ENCODE measurements at places on chromosomes 16 and 17.
A peak's percentile ranks its signal among the peaks of the same experiment; 100 is the strongest.

- H3K4me3 ChIP-seq = no peak overlapping the region
- peaks cover 5% of the 10 kb centered on the region for H3K4me1 ChIP-seq
- no peaks in the 10 kb centered on the region for H3K36me3 ChIP-seq
- H3K27me3 ChIP-seq = peaks cover 47% of the 10 kb centered on the region
- no peak overlapping the region for H3K27ac ChIP-seq
Observed at GRCh38 chr17:77696151-77696720, 262.3 kb upstream of the TNRC6C start.

- H3K36me3 ChIP-seq = peaks cover 89% of the 10 kb centered on the region
- H3K27ac ChIP-seq = no peak overlapping the region
- peaks cover 58% of the 10 kb centered on the region for H3K4me1 ChIP-seq
- H3K4me3 ChIP-seq = no peak overlapping the region
Observed at GRCh38 chr17:16945136-16945482, 26.8 kb downstream of the TNFRSF13B start.

DNA sequence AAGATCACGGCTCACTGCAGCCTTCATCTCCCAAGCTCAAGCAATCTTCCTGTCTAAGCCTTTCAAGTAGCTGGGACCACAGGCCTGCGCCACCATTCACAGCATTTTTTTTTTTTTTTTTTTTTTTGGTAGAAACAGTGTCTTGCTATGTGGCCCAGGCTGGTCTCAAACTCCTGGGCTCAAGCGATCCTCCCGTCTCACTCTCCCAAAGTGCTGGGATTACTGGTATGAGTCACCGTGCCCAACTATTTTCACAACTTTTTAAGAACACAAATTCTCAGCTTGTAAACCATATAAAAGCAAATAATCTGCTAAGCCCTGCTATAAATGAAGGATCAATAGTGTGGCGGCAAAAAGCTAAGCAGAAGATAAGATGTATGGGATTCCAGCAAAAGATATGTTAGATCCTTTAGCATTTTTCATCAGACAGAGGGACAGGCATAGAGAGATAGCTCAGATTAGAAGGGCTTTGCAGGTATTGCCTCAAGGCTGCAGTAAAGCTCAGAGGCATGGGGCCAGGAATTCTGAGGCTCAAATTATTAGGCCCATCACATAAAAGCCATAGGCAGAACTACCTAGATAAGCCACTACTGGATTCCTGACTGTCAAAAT is 55.1 kb downstream of the EMP2 start:
- H3K4me3 ChIP-seq = no peak overlapping the region
- H3K4me1 ChIP-seq = peaks cover 4% of the 10 kb centered on the region
- no peak overlapping the region for H3K27ac ChIP-seq

DNA sequence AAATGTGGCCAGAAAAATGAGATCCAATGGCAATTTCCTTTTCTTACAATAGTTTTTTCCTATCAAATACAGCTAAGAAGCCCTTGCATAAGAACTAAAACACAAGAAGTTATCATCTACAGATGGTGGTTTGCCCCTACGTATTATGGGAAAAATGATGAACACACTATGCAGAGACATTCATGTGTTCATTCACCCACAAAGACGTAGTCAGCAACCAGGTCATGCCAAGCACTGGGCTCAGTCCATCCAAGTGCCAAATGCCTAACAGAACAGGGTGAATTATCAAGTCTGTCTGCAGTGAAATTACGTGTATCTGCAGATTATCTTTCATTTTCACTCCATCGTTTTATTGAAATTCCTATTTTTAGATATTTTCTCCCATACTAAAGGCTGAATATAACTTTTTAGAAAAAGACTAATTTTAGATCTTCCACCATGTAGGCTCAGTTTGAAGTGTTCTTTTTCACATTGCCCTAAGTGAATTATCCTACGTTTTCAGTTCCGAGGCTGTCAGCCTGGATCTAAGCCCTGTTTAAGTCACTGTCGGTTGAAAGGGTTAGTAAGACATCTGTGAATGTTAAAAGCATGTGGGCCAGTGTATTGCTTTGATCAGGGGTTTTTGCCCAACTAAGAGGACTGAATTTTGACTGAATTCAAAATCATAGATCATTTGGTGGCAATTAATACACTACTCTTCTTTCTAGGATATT is 78.1 kb upstream of the DHX40 start:
- H3K36me3 ChIP-seq = no peaks in the 10 kb centered on the region
- H3K4me1 ChIP-seq = no peaks in the 10 kb centered on the region
- H3K4me3 ChIP-seq = no peak overlapping the region
- no peak overlapping the region for H3K27ac ChIP-seq

- no peak overlapping the region for H3K4me3 ChIP-seq
- peaks cover 39% of the 10 kb centered on the region for H3K4me1 ChIP-seq
- no peak for DNase-seq
- H3K27me3 ChIP-seq = no peaks in the 10 kb centered on the region
- peak overlapping the region; percentile 32 for H3K27ac ChIP-seq
Observed at GRCh38 chr17:35804658-35805192, 4.6 kb upstream of the TAF15 start.

DNA sequence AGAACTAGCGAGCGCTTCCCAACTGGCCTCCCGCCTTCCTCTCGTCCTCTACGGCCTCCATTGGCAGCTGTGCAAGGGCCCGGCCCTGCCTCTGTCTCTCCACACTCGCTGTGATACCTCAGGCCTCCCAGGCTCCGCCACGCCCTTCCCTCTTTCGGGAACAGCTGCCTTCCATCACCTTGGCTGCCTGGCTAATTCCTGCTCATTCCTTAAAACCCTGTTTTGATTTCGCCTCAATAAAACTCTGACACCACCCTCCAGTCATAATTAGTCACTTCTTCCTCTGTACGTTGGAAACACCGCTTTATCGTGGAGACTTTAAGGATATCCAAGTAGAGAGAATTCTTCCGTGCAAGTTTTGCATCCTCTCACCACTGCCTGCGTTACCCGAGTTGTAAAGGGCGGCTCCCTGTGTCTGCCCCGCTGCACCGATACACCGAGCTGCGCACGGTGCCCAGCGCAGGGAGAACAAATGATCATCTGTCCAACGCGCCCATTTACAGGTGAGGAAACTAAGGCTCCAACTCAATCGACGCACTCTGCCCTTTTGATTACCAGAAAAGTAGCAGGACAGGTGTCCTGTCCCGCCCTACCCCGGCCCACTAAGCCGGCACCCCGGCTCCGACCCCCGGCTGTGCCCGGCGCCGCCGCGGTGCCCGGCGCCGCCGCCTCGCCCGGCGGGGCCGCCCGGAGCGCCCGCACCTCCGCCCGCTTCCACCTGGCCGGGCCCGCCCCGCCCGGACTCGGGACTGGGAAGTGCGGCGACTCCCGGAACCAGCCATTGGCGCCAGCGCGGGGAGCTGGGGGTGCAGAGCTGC is 139.7 kb downstream of the SEC14L1 start:
- H3K27me3 ChIP-seq = peaks cover 4% of the 10 kb centered on the region
- peak overlapping the region; percentile 79 for H3K27ac ChIP-seq
- DNase-seq = no peak
- H3K4me3 ChIP-seq = peak overlapping the region; percentile 81

- H3K27ac ChIP-seq = no peak overlapping the region
- H3K4me3 ChIP-seq = no peak overlapping the region
- DNase-seq = no peak
- H3K36me3 ChIP-seq = no peaks in the 10 kb centered on the region
- no peaks in the 10 kb centered on the region for H3K4me1 ChIP-seq
Observed at GRCh38 chr17:12362853-12363455, 302.7 kb upstream of the MYOCD start.

DNA sequence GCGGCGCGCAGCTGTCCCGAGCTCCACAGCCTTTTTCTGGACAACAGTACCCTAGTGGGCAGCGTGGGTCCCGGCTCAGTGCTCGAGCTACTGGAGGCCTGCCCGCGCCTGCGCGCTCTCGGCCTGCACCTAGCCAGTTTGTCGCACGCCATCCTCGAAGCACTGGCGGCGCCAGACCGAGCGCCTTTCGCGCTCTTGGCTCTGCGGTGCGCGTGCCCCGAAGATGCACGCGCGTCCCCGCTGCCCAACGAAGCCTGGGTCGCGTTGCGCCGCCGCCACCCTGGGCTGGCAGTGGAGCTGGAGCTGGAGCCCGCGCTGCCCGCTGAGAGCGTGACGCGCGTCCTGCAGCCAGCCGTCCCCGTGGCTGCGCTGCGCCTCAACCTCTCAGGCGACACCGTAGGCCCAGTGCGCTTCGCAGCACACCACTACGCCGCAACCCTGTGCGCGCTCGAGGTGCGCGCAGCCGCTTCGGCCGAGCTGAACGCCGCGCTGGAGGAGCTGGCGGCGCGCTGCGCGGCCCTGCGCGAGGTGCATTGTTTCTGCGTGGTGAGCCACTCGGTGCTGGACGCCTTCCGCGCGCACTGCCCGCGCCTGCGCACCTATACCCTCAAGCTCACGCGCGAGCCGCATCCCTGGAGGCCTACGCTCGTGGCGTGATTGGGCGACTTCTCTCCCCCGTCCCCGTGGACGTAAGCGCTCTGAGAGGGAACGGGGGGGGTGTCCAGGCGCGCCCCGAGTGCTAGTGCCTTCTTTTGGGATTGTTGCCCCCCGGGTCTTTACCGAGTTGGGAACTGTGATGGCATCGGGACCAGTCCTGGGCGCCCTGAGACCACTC is 1.2 kb upstream of the HSF4 start:
- peaks cover 3% of the 10 kb centered on the region for H3K36me3 ChIP-seq
- no peak for DNase-seq
- H3K4me3 ChIP-seq = peak overlapping the region; percentile 56
- peaks cover 45% of the 10 kb centered on the region for H3K4me1 ChIP-seq
- H3K27me3 ChIP-seq = peaks cover 44% of the 10 kb centered on the region

- no peaks in the 10 kb centered on the region for H3K36me3 ChIP-seq
- no peaks in the 10 kb centered on the region for H3K27me3 ChIP-seq
- no peak overlapping the region for H3K4me3 ChIP-seq
- no peak for DNase-seq
- peaks cover 20% of the 10 kb centered on the region for H3K4me1 ChIP-seq
Observed at GRCh38 chr17:6457688-6458459, 13.6 kb downstream of the PIMREG start.
